ENCODE measurements at places on chromosomes 1 and 21. TPM values are rescaled to one million over a fixed set of nuclear protein-coding genes. Genes with fewer than 3 reads are reported as not detected.

Gene DDAH1
- 36.0 TPM for total RNA-seq

Gene ACTA1
- not detected for total RNA-seq

Gene FGR
- total RNA-seq, result 13.0 TPM

- DNase-seq, result no peak
Measured at GRCh38 chr21:25858325-25858724, 123.6 kb downstream of the GABPA start.

GRCh38 chr1:218869276-218869675 is 304.4 kb upstream of the LYPLAL1 start:
- no peak for DNase-seq

Gene LRRC7
- 2.5 TPM for total RNA-seq

Gene OR6K3
- not detected for total RNA-seq

- no peak for DNase-seq
Measured at GRCh38 chr1:232875536-232875935, 70.3 kb downstream of the MAP10 start.

Gene BRDT
- not detected for total RNA-seq

Gene DSTYK
- total RNA-seq, result 12.0 TPM

Gene OR10J1
- not detected for total RNA-seq

DNA sequence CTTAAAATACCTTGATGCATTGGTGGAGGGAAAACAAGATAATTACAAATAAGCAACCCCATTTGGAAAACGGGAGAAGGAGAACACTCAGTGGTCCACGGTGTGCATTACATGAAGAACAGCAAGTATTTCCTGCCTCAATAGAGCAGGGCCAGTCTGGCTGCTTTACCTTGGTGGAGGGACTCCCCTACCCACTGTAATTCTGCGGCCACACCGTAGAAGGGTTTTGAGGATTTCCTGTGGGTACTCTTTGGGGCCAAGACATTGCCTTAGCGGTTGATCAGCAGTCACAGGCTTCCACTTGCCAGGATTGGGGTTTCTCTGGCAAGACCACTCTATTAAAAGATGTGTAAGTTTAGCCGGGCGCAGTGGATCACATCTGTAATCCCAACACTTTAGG is 16.3 kb upstream of the TMEM54 start:
- DNase-seq, result no peak

- no peak for DNase-seq
Measured at GRCh38 chr1:44661781-44662682, 12.2 kb downstream of the TMEM53 start.

DNA sequence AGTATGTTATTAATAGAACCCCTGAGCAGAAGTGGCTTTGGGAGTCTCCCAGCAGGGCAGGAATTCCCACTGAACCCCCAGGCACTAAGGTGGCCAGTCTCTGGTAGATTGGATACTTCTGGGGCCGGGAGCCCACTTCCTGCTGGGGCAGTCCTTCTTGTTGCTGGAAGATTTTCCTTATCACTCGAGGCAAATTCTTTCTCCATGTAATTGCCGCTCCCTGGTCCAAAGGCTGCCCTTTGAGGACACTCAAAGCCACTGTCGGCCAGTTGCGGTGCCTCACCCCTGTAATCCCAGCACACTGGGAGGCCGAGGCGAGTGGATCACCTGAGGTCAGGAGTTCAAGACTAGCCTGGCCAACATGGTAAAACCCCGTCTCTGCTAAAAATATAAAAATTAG is 22.6 kb upstream of the TNFRSF1B start:
- no peak for DNase-seq

DNA sequence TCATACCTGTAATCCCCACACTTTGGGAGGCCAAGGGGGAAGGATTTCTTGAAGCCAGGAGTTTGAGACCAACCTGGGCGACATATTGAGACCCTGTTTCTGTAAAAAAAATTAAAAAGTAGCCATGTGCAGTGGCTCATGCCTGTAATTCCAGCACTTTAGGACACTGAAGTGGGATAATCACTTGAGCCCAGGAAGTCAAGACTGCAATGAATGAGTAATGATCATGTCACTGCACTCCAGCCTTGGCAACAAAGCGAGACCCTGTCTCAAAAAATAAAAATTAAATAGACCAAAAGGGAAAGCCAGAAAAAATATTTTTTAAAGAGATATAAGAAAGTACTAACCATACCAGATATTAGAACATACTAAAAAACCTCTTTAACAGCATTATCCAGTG is 44.7 kb upstream of the LYPLAL1 start:
- no peak for DNase-seq

- DNase-seq, result no peak
Measured at GRCh38 chr1:24714859-24715520, 30.3 kb upstream of the CLIC4 start.

DNA sequence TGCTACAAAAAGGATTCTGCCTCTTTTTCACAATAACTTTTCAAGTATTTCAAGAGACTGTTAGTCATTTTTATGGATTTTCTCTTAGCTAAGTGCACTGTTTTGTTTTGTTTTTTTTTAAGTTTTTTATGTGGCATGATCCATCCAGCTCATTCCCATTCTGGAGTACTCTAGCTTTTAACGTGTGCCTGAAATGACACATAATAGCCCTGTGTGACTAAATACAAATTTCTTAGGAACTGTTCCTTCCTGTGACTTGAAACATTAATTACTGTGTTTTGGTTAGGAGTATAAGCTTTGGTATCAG is 143.9 kb downstream of the HS2ST1 start:
- DNase-seq, result no peak

- DNase-seq, result no peak
Measured at GRCh38 chr1:72285074-72285425, 2.7 kb upstream of the NEGR1 start.

Gene C1orf115
- total RNA-seq, result 24.0 TPM

DNA sequence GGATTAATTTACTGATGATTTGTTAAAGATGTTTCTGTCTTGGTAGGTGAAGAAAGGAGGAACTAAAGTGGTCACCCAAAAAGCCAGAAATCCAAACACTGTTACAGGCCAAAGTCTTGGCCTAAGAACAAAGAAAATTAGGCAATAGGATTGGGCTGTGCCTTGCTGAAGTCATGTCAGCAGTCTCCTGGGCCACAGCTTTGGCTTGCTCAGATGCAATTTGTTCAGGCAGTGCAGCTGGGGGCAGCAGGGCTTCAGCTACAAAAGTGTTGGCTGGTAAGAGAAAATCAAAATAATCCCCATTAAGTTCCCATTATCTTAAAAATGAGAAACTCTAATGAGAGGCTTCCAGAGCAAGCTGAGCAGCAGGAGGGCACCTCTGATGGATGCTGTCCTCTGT is 14.0 kb upstream of the RAP1A start:
- DNase-seq, result no peak

Gene RGS4
- total RNA-seq, result 15.8 TPM

DNA sequence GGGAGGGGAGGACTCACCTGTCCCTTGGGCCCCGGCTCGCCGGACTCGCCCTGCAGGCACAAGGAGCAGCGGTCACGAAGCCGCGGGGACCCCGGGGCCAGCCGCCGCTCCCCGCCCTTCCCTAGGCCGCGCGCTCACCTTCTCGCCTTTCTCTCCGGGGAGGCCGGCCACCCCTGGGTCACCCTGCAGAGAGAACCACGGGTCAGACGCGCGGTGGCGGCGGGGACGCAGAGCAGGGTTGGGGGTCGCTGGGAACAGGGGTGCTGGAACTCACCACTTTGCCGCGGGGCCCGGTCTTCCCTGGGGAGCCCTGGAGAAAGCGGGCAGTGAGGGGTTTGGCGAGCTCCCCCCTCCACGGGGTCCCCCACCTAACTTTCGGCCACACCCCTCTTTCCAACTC is 13.3 kb downstream of the COL9A2 start:
- no peak for DNase-seq

GRCh38 chr1:172135978-172136610 is 284.4 kb upstream of the C1orf105 start:
- no peak for DNase-seq

Gene FCGR2B
- total RNA-seq, result 19.1 TPM

Gene CEP170
- 36.0 TPM for total RNA-seq

GRCh38 chr1:1203561-1204424 is 2.6 kb downstream of the TNFRSF18 start:
- no peak for DNase-seq

Gene CD160
- total RNA-seq, result 0.26 TPM

DNA sequence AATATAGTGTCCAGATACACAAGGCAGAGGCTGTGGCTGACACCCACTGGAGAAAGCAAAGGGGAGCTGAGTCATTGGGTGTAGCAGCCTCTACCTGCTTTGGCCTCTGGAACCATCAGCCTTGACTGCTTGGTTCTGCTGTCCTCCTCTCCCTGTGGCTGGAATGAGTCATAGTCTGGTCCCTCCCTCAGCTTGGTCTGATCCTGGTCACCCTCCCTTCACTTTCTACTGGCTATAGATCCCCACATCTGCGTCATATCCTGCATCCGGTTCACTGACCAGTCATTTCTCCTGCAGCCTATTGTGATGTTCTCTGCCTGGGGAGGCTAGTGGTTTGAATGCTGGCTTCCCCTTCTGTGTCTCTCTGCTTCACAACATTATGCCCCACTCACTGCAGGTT is 372.8 kb upstream of the DAB1 start:
- no peak for DNase-seq

DNA sequence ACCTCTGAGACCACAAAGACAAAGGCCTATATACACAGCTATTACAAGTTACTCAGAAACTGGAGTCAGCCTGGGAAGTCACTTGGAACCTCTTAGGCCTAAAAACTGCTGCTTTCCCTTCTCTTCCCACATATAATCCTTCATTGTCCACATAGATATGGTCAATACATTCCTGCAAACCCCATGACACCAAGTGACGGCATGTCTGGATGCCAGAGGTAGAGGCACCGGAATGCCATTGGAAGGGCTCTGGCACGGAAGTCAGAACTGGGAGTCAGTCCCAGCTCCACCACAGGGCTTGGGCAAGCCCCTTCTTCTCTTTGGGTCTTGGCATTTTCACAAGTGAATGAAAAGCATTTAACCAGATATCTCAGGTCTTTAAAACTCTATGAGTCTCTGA is 204.7 kb downstream of the MATN1 start:
- DNase-seq, result no peak

Gene ERRFI1
- total RNA-seq, result 308 TPM

- no peak for DNase-seq
Measured at GRCh38 chr1:47229031-47229885, 2.8 kb downstream of the TAL1 start.

Gene ASCL5
- total RNA-seq, result not detected

GRCh38 chr1:211019266-211019665 is 114.7 kb downstream of the KCNH1 start:
- DNase-seq, result no peak

DNA sequence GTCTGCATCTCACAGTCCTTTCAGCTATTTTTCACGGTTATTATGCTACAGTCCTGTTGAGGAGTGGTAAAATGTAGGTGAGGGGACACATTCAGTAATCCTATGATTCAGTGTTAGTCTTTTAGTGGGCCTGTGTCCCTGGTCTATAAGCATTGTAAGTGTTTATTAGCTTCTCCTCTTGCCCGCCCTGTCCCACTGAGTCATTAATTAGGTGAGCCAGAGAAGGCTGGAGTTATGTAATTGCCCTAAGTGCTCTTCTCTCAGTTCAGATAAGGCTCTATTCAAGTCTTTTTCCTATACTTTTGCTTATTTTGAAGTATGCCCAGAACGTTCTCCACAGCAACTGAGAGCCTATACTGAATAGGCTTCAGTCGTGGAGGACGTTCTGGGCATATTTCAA is 76.3 kb upstream of the ZRANB2 start:
- no peak for DNase-seq

DNA sequence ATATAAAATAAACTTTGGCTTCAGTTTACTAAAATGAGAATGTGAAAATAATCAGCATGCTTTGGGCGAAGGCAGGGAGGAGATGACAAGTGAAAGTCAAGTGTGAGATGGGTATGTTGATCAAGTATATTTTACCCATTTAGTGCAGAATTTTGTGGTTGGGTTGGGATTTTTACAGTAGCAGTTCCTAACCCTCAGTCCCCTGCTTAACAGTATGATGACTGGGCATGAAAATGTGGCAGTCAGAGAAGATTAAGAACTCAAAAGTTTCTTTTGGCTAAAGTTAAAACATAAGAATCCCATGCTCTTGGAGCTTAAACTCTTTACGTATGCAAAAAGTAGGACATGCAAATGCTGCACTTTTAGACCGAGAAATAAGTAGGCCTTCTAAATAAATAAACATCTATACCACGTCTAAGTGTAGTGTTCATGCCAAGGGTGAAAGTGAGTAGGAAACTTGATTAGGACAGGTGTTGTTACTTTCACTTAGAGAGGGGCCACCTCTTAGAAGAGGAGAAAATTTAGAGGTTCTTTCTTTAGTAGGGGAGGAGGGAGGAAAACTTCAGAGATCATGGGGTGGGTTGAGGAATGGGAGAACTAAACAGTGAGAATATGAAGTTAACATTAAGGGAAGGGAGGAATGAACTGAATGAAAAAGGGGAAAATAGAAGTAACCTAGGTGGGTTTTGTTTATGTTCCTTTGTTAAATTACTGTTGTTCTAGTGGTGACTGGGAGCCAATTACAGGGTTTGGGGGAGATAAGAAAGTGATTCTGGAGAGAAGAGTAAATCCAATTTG is 127.8 kb downstream of the OSBPL9 start:
- no peak for DNase-seq

DNA sequence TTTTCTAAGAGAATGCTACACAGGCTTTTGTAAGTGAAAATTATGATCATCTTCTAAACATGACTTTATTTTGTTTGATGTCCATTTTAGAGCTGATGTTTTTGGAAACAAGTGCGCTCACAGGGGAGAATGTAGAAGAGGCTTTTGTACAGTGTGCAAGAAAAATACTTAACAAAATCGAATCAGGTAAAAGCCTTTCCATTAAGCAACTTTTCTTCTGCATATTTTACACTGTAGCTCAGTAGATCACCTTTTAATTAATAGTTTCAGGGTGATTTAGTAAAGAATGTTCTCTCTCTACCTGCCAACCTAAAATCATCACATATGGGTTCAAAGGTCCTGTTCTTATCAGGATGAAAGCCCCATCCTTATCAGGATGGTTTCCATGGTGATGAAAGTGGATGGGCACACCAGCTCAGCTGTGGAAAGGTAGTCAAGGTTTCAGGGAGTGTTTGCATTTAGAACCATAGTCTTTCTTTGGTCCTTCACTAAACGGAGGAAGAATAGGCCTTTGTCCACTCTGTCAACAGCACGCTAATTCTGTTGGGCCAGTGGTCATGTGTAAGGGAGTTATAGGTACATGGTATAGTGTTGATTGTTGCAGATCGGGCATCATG is 28.1 kb downstream of the RAB4A start:
- DNase-seq, result no peak

DNA sequence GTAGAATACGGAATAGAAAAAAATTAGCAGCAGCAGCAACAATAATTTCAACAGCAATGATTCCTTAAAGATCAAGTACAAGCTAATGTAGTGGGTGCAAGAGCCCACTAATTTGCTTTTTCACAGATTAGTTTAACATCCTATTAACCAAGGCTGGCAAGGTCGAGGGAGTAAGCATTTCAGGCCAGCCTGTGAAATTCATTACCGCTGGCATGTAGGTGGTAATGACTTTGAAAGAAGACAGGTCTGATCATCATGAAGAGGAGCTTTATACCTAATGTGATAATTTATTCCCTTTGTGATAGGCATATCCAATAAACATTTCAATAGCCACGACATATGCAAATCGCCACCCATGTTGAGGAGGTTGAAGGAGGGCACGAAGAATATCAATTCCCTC is 11.2 kb upstream of the PRDM15 start:
- DNase-seq, result no peak

Data from esophagus muscularis mucosa (tissue), 4 donors.